ENCODE measurements at places on chromosomes 2 and 18. TPM values are rescaled to one million over a fixed set of nuclear protein-coding genes. Genes with fewer than 3 reads are reported as not detected.

- DNase-seq, result no peak
These were observed 75.7 kb upstream of the ATIC start for GRCh38 chr2:215236131-215236530.

GRCh38 chr2:163348857-163349380 lies 386.9 kb downstream of the FIGN start:
- peak; percentile 58 for DNase-seq

DNA sequence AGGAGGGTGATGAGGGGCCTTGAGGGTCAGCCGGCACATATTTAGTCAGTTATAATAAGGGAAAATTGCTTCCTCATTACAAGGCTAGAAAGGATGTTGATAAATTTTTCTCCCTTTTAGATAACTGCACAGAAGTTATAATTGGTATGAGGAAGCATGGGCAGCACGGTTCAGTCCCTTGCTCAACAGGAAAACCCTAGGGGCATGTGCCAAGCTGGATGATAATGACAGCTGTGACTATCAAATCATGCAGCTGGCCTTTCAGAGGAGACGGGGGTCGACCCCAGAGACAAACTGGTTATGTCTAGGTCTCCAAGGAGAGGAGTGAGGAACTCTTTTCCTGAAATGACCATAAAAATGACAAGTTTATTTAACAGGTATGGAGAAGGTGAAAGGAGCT lies 448.1 kb upstream of the VRK2 start:
- no peak for DNase-seq

GRCh38 chr2:203361495-203361894 lies 33.3 kb downstream of the ABI2 start:
- no peak for DNase-seq

DNA sequence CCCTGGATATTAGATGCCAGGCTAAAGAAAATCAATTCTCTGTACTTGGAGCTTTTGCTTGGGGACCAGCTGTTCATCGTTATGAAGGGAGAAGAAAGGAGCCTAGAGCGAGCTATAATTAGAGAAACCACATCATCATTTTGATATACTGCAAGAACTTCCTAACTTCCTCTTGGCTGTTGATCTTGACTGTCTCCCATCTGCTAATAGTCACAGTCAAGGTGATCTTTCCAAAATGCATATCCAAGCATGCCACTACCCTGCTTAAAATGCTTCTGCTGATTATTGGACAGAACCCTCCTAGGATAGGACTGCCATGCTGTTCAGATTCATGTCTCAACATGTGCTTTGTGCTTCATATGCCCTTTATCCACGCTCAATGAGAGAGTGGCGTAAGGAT lies 54.8 kb downstream of the RAPGEF4 start:
- no peak for DNase-seq

DNA sequence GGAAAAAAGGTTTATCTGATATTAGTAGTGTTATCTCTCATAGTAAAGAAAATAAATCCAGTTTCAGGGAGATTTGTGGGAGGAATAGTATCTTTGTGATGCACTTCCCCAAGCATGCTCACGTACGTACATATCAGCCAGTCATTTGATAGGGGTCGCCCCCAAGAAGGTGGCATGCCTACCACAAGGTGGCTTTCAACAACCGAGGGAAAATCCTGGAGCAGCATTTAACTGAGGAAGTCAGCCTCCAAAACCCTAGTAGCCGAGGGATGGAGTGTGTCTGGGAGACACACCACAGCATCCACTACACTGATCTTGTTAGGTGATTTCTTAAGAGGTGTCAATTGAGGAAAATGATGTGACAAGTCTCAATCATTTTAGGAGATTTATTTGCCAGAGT lies 623.9 kb downstream of the NYAP2 start:
- DNase-seq, result no peak

- no peak for DNase-seq
These were observed 189.0 kb downstream of the PRKCE start for GRCh38 chr2:45840481-45840880.

GRCh38 chr2:239455436-239456203 lies 54.8 kb upstream of the HDAC4 start:
- no peak for DNase-seq

GRCh38 chr18:47605093-47605492 lies 325.4 kb downstream of the SMAD2 start:
- DNase-seq, result no peak

- DNase-seq, result no peak
These were observed 130.2 kb downstream of the VAPA start for GRCh38 chr18:10044054-10044453.

GRCh38 chr18:78293540-78293939 lies 686.1 kb upstream of the SALL3 start:
- no peak for DNase-seq

KRCC1 gene
- total RNA-seq, result 37.3 TPM

VWA3B gene
- total RNA-seq, result 6.7 TPM

PARD3B gene
- total RNA-seq, result 27.7 TPM

GALNT5 gene
- 77.8 TPM for total RNA-seq
